ENCODE measurements at places on chromosomes 5 and 9. TPM values are rescaled to one million over a fixed set of nuclear protein-coding genes. Genes with fewer than 3 reads are reported as not detected.

C5orf52 gene
- not detected for total RNA-seq

SPARC gene
- total RNA-seq, result 78.7 TPM

FABP6 gene
- 0.64 TPM for total RNA-seq

ADGRV1 gene
- 3.1 TPM for total RNA-seq

PDGFRB gene
- under 0.01 TPM for total RNA-seq

ERBIN gene
- 93.3 TPM for total RNA-seq

IRGM gene
- not detected for total RNA-seq

KCNV2 gene
- not detected for total RNA-seq

ZNF658 gene
- 6.8 TPM for total RNA-seq

HMCN2 gene
- total RNA-seq, result under 0.01 TPM

PCBD2 gene
- 7.3 TPM for total RNA-seq

SLC46A2 gene
- total RNA-seq, result not detected

CBY3 gene
- not detected for total RNA-seq

PROB1 gene
- 1.4 TPM for total RNA-seq

CLTB gene
- total RNA-seq, result 252 TPM

PFN3 gene
- not detected for total RNA-seq

Data from nasal cavity respiratory epithelium epithelial cell of viscerocranial mucosa (primary cell).